ENCODE measurements at places on chromosomes 5 and 9.
A peak's percentile ranks its signal among the peaks of the same experiment; 100 is the strongest.

- peak; percentile 87 for DNase-seq
Measured at GRCh38 chr9:108467653-108468324, 388.0 kb downstream of the ACTL7B start.

DNA sequence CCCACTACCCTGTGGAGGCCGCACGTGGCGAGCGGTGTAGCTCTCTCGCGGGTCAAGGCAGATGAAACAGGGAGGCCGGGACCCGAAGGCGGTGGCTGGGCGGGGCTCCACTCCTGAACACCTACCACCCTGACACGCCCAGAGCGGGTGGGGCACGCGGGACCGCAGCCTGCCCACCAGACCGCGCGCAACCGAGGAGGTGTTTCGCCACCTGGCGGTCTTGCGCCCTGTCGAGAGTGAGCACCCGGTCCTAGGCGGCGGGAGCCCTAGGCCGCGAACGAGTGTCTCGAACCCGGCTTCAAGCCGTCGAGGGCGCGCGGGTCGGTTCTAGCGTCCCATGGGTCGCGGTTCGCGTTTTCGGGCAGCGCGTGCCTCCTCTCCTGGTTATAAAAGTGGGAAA is 2.2 kb upstream of the EXOSC3 start:
- no peak for DNase-seq

DNA sequence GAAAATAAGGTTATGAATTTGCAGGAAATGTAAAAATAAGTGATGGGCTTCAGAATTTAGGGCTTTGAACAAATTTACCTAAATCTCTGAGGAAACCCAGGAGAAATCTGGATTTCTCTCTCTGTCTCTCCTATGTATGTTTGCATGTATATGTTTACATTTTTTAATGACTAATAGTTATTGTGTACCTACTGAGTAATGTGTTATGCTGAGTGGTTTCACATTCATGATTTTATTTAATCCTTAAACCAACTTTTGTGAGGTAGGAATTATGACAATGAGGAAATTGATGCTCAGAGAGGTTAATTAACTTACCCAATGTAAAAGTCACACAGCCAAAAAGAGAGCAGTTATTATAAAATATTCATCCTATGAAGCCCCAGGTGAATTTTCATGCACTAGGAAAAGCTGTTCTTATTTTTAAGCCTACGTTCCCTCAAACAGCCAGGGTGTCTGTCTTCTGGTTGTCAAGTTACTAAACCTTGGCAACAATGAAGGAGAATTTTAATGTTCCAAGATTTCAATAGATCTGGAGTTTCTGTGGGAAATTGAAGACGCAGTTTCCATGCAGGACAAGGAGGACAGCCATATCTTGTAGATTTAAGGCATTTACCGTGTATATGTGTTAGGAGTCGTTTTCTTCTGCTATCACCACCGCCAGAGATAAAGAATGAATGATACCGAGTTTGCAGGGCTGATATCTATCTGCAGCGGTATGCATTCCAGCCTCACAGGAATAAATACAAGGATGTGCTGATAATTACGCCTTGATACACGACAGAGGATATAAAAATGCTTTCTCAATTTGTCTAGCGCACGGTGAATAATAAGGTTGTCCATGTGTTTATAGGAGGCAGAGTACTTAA is 484.8 kb downstream of the ZSWIM6 start:
- DNase-seq = no peak

DNA sequence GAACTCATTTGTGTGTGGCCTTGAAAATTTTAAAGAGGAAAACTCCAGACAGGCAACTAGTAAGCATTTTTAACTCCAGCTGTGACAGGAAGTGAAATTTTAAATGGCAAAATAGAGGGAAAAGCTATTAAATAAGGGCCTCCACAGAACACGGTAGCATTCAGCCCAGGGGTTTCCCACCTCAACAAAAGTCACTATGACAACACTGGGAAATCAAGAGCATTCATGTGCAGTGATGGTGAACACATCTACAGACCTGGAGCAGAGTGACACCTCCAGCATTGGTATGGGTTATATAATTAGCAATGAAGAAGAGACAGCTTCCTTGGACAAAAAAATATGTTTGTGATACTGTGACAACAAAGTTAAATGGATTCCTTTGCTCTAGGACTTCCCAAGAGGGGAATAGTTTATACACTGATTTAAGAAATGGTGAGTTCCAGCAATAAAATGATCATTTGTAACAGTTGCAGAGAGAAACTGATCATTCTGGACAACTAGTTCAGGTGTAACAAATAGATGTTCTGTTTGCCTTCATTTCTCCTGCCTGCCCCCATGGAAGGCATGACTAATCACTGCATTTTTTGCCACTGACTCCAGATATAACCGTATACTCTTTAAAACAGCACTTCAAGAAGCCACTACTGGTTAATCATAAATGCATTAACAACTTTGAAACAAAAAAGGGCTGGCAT is 93.3 kb upstream of the SLC44A1 start:
- no peak for DNase-seq

- DNase-seq = peak; percentile 56
Measured at GRCh38 chr9:98806394-98807035, 955 bp upstream of the GALNT12 start.

DNA sequence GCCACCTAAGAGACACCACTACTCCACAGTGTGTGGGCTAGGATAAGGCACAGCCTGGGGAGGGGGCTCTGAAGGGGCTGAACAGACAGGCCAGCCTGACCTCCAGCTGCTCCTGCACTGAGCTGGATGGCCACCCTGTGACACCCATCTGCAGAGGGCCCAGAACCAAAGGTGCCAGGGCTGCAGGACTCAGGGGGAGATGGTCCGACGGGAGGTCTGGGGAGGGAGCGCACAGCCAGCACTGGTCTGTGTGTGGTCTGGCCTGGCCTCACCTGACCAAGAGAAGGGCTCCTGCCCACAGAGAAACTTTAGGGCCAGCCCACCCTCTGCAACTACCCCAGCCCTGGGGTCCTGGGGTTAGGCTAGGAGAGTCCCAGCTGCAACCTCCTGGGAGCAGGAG is 789 bp downstream of the LTC4S start:
- no peak for DNase-seq

GRCh38 chr9:101480386-101480785 is 44.8 kb upstream of the ALDOB start:
- DNase-seq = no peak

GRCh38 chr9:77769246-77769645 is 121.1 kb upstream of the GNA14 start:
- no peak for DNase-seq

DNA sequence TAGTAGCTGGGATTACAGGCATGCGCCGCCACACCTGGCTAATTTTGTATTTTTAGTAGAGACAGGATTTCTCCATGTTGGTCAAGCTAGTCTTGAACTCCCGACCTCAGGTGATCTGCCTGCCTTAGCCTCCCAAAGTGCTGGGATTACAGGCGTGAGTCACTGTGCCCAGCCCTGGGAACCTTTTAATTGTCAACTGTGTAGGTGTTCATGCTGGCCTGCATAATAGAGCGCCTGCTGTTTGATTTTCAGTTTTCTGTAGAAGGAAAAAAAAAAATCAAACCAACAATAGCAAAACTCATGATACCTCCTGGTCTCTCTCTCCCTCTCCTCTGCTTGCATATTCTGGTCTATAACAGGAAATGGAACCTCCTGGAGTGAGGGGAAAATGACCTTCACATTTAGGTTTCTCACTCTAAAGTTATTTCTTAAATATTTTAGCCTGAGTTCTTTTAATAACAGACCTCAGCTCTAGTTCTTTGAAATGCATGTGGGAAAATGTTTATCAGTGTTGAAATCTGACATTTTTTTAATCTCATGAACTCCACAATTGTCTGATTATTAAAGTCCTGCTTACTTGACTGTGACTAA is 51.7 kb downstream of the EXOSC2 start:
- no peak for DNase-seq

DNA sequence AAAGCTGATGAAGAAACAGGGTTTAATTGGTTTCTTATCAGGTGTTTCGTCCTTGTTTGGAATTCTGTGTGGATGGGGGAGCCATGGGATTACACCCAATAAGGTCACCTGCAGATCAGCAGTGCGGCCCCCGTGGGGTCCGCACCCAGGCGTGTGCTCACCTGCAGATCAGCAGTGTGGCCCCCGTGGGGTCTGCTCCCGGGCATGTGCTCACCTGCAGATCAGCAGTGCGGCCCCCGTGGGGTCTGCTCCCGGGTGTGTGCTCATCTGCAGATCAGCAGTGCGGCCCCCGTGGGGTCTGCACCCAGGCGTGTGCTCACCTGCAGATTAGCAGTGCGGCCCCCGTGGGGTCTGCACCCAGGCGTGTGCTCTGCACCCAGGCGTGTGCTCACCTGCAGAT is 41.7 kb upstream of the CEP72 start:
- no peak for DNase-seq

DNA sequence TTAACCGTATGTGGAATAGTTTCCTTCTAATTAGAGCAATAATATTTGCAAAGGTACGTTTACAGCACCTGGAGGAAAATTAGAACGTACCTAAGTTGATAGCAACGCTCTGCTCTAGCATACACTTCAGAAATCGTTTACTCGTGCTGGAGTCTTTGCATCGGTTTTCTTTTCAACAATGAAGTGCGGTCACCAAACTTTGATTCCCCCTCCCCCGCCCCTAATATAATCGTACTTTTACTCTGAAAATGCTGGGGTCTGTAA is 506 bp downstream of the ADAMTS19 start:
- DNase-seq = no peak

DNA sequence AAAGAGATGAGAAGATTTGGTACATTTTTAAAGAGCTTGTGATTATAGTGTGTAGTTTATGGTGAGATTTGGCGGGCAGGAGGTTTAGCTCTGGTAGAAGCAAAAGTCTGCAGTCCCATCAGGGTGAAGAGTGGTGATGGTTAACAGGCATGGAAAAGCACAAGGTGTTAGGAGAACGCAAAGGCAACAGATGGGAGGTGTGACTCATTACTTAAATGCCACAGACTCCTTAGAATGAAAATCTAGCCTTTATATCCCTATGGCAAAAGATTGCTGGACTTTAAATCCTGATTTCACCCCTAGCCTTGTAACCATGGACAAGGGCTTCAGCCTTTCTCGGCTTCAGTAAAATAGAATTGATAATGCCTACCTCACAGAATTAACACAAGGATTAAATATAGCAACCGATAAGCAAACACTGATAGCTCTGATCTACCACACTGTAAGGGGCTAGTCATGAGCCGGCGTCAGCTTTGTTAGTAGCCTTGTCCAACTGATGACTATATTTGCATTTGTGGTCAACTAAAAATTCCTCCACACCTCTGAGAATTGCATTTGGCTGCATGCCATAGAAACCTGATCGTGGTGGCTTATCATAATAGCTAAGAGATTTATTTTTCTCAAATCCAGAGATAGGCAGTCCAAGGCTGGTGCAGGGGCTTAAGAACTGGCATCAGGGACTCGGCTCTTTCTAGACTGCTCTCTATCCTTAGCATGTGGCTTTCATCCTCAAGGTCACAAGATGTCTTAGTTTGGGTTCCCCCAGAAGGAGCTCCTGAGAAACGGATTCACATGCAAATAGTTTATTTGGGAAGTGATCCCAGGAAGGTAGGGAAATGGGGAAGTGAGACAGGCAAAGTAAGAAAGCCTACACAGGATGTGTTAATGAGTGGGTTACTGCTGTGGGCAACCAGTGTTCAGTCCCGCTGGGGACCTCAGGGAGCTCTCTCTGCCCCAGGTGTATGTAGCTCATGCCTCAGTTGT is 19.6 kb downstream of the MFAP3 start:
- DNase-seq = peak; percentile 62

- peak; percentile 60 for DNase-seq
Measured at GRCh38 chr9:72363908-72364678, 915 bp downstream of the ZFAND5 start.

DNA sequence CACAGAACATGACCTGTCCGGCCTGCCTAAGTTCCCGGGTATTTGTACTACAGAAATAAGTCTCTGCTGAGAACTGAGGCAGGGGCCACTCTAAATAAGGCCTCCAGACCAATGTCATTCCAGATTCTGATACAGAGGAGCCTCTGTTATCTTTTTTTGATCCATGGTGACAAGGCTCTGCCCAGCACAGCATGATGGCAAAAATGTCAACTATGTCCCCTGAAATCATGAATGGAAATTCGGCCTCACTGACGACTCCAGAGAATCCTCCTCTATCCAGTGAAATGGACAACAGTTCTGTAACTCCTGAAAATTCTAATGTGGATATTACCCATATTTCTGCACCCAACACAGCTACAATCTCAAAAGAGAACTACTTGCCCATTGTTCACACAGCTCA is 335.0 kb downstream of the DNAH5 start:
- no peak for DNase-seq

DNA sequence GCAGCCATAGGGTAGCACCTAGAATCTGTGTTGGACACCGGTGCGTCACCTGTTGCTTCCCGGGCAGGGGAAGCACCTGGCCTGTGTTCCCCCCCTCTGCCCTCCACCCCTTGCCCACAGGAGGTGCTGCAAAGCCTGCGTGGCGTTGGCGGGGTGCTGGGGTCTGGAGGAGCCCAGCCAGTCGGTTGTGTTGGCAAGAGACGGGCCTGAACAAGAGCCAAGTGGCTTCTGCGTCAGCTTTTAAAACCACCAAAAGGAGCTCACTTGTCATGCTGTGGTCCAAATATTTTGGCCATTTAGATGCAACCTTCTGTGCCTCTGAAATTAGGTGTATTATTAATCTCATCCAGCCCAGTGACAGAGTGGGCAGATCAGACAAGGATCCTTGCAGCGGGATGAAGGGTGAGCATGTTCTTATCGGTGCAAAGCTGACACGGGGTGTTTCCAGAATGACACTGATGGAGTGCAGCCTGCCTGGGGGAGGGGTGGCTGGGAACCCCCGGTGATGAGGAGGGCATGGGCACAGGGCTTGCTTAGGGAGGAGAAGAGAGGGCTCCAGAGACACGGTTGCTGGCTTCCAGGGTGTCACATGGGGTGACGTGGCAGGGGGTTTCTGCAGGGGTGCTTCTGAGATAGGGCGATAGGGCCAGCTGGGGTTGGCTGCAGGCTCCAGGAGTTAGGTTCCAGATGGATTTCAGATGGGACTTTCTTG is 9.7 kb upstream of the RXRA start:
- peak; percentile 77 for DNase-seq

- DNase-seq = no peak
Measured at GRCh38 chr9:27430750-27431535, 93.1 kb upstream of the IFNK start.

DNA sequence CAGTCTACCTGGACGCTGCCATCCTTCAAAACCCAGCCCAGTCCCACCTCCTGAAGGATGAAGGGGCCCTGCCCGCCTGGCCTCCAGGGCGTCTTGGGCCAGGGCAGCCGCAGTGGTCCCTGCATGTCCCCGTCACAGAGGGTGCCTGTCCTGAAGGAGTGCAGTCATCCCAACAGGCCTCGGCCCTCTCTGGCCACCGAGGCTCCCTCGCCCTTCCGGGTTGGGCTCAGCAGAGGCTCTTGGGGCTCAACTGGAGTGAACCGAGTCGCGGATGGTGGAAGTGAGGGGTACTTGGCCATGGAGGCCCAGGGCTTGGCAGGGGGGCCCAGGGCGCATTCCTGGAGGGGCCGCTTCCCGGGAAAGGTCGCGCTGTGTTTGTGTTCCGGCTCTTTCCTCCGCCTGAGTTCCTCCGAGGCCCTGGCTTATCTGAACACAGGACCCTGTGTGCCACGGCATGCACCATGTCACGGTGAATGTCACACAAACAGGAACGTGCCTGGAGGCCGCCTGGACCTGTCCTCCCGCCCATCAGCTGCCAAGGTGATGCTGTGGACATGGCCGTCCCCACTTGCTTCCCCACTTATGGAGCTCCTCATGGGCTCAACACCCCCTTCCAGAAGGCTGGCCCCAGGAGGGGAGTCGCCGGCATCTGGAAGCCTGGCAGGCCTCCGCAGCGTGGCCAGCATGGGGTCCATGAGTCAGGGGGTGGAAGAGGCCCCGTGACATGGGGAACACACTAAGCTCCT is 25.7 kb upstream of the OBP2B start:
- DNase-seq = no peak
